ENCODE measurements at places on chromosomes 1 and 21.

GRCh38 chr1:117567435-117567834, 38.4 kb upstream of the TENT5C start:
- DNase-seq: no peak

DNA sequence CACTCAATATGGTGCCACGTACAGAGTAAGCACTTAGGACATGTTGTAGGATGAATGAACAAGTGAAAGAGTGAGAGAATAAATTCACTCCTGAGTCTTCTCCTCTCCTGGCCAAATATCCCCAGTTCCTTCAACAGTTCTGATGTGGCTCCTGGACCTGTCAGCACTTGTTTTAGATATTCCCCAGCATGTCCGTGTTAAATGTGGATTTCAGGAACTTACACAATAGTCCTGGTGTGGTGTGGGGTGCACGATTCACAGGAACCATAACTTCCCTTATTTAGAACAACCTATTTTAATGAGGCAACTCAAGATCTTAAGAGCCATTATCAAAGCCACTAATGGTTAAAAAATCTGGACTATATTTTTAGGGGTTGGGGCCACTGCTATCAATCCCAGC, 39.0 kb upstream of the MYSM1 start:
- DNase-seq: no peak

- DNase-seq: no peak
Observed at GRCh38 chr1:162868972-162869371, 8.0 kb upstream of the CCDC190 start.

DNA sequence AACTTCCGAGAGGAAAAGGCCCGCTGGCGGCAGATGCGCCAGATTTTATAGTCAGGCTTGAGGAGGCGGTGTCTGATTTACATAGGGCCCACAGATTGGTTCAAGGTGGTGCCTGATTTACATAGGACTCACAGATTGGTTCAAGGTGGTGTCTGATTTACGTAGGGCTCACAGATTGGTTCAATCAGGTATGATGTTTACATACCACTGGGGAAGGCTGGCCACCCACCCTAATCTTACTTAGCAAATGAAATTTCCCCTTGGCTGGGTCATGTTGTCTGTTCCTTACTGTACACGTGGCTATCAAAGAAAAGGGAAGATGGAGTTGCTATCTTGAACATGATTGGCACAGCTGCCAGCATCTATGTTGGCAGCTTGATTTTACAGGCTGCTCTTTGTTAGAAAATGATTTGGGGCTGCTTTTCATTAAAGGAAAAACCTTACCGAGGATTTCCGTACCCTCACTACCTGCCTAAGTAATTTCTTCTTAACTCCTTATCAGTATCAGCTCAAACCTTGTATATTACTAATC, 96.3 kb downstream of the SETD4 start:
- DNase-seq: no peak

GRCh38 chr1:163747261-163747660, 425.5 kb downstream of the NUF2 start:
- DNase-seq: no peak

DNA sequence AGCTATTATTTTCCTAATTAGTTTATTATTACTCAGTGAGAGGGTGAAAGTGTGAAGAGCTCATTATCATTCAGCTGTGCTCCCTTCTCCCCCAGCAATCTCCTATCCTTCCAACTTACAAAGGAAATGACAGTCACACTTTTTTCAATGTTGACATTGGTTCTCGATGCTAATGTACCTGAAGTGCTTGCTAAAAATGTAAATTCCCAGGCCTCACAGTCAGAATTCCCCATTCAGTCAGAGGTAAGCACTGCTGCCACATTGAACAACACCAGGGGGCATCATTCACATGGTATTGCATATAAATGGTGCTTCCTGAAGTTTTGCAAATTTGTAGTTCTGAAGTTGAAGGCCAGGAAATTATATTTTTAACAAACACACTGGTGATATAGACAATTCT, 132.7 kb upstream of the FOXD3 start:
- DNase-seq: no peak

DNA sequence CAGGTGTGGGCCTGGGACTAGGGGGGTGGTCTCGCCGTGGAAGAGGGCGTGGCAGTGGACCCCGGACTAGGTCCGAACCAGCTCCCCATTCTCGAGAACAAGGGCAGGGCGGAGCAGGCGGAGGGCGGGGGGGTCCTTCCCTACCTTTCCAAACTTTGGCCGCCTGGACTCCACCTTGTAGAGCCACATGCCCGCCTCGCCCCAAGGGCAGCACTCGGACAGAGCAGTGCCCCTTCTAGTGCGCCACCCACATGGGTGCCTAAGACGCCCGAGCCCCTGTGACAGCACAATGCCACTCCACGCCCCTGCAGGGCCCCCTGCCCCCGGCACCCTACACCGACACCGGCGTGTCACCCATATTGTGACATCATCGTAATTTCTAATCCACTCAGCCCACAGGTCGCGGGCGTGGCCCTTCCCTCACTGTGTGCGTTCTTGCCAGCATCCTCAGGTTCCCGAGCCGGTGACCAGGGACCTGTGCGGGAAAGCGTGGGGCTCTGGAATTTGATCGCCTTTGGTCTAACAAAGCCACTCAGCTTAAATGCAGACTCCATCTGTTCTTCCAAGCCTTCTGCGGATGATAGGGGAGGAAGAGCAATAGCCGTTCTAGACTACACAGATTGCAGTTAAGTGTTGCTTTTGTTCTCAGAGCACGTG, 553 bp upstream of the STMN1 start:
- DNase-seq: no peak

- no peak for DNase-seq
Observed at GRCh38 chr21:25428537-25428936, 178.7 kb downstream of the MRPL39 start.

GRCh38 chr1:206847337-206847834, 18.0 kb upstream of the IL20 start:
- no peak for DNase-seq

GRCh38 chr1:156200044-156200443, 6.1 kb downstream of the SLC25A44 start:
- DNase-seq: no peak

GRCh38 chr1:36942148-36942547, 92.2 kb downstream of the GRIK3 start:
- DNase-seq: no peak

DNA sequence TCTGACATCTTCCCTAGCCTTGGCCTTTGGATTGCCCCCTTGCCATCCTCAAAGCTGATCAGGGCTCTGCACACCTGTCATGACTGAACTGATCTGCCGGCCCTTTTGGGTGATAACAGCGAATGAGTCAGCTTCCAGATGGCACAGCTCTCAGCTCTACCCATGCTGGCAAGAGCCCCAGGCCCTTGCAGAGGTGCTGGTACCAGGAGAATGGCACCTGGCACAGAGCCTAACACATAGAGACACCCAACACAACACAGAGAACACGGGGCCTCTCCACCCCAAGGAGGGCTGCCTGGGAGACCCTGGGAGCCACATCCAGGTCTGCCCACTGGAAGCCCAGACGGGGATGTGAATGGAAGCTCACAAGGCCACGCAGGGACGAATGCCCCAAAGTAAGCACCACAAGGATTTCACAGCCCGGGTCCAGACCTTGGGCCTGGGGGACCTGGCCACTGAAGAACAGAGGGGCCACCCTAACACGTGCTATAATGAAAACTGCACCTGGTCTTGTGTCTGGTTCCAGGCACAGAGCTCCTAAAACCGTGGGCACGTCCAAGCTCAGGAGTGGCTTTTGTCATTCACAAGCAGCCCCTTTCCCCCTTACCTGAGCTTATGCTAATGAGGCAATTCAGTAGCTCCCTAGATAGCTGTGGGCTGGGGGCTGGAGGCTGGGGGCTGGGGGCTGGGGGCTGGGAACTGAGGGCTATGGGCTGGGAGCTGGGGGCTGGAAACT, 160.5 kb downstream of the NPHP4 start:
- DNase-seq: no peak

DNA sequence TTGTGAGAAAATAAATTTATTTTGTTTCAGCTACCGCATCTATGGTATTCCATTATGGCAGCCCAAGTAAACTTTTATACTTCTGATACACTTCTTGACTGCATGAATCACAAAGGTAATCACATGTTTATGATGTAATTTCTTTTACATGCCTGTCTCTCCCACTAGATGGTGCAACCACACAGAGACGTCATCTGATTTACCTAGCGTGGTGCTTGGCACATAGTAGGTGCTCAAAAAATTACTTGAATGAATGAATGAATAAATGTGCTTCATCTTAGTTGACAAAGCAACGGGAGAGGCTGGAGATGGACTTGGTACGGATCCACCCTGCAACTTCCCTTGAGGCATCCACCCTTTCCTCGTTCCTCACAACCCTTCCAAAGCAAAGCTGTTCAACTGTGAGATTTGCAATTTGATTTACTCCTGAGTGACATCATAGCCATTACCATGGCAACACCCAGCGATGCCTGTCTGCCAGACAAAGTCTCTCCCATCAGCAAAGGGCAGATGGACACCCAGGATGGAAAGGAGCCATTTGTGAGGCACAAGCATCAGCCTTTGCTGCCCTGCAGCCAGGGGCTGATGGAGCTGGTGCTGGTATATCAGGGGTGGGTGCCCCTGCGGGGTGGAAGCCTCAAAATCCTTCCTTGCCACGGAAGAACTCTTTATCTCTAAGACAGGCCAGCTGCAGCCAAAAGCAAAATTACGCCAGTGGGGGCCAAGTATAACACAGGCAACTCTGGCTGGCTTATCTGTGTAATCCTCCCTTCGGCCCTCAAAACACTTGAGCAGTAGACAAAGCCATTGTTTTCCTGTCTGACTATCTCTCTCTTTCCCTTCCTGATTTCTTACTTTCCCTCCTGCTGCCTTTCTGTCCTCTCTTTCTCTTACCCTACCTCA, 18.9 kb upstream of the VWA5B1 start:
- no peak for DNase-seq

GRCh38 chr1:82268826-82269225, 468.1 kb downstream of the ADGRL2 start:
- DNase-seq: no peak

DNA sequence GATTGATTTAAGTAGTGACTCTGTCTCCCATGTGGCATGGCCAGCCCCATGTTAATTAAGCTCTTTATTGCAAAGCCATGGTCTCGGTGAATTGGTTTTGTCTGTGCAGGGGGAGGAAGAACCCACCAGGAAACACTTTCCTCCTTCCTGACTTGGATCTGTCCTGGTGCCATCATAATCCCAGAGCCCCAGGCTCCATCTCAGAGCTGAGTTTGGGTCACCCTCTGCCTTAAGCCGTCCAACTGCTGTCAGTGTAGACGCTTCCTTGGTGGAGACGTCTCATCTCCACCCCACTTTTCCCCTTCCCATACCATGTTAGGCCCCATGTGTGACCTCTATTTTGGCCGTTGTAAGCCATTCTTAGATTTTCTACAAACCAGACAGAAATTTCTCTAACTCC, 36.0 kb upstream of the COL6A2 start:
- DNase-seq: no peak

DNA sequence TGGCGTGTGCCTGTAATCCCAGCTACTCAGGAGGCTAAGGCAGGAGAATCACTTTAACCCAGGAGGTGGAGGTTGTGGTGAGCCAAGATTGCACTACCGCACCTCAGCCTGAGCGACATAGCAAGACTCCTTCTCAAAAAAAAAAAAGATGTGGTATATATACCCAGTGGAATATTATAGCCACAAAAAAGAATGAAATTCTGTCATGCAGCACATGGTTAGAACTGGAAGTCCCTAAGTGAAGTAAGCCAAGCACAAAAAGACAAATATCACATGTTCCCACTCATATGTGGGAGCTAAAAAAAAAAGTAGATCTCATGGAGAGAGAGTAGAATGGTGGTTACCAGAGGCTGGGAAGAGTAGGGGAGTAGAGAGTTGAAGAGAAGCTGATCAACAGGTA, 18.7 kb downstream of the PSMB4 start:
- DNase-seq: no peak
